ENCODE measurements at places on chromosomes 16 and 17.

GRCh38 chr16:75247249-75247648 is 4.2 kb downstream of the BCAR1 start:
- DNase-seq = no peak

DNA sequence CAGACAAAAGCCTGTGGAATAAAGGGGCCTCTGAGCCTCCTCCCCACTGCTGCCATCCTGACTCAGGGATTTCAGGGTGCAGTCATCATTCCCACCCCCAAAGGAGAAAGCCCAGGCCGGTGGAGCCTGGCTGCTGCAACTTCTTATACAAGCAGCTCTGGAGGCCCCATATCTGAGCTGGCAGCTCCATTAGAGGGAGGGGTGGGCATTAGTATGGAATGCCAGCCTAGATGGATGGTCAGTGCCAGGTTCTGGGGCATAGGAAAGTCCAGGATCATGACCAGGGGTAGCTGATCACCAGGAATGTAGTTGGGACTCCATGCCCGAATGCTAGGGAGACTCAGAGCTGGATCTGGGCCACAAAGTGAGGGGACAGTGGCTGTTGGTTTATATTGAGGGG is 581.0 kb downstream of the KCNJ18 start:
- no peak for DNase-seq

DNA sequence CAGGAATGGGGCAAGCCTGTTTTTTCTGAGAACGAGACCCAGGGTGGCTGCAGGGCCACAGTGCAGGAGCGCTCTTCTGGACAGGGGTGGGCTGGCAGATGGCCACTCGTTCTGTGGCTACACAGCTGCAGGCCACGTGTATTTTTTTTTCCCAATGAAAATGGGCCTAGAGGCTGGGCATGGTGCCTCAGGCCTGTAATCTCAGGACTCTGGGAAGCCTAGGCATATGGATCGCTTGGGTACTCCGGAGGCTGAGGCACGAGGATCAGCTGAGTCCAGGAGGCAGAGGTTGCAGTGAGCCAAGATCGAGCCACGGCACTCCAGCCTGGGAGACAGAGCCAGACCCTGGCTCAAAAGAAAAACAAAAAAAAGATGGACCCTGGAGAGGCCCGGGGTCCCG is 6.8 kb downstream of the UNKL start:
- no peak for DNase-seq

DNA sequence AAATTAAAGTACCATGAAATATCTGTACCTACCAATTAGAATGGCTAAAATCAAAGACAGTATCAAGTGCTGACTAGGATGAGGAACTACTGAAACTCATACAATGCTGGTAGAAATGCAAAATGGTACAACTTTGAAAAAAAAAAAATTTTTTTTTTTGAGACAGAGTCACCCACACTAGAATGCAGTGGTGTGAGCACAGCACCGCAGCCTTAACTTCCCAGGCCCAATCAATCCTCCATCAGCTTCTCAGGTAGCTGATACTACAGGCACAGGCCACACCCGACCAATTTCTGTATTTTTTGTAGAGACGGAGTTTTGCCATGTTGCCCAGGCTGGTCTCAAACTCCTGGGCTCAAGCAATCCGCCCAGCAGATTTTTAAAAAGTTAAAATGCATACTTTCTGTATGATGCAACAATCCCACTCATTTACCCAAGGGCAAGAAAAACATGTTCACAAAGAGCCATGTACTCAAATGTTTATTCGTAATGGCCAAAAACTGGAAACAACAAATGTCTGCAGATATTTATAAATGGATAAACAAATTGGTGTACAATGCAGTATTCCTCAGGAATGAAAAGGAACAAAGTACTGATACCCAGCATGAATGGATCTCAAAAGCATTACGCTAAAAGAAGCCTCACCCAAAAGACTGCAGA is 8.7 kb downstream of the SMURF2 start:
- no peak for DNase-seq

DNA sequence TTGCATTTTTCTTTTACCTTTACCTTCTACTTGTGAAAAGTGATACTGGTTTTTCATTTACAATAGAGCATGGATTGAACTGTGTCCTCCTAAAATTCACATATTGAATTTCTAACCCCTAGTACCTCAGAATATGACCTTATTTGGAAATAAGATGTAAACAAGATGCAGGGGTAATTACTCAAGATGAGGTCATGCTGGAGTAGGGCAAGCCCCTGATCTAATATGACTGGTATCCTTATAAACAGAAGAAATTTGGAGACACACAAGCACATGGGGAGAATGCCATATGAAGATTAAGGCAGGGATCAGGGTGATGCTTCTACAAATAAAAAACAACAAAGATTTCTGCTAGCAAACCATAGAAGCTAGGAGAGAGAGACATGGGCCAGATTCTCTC is 12.2 kb downstream of the MYH13 start:
- DNase-seq = no peak

DNA sequence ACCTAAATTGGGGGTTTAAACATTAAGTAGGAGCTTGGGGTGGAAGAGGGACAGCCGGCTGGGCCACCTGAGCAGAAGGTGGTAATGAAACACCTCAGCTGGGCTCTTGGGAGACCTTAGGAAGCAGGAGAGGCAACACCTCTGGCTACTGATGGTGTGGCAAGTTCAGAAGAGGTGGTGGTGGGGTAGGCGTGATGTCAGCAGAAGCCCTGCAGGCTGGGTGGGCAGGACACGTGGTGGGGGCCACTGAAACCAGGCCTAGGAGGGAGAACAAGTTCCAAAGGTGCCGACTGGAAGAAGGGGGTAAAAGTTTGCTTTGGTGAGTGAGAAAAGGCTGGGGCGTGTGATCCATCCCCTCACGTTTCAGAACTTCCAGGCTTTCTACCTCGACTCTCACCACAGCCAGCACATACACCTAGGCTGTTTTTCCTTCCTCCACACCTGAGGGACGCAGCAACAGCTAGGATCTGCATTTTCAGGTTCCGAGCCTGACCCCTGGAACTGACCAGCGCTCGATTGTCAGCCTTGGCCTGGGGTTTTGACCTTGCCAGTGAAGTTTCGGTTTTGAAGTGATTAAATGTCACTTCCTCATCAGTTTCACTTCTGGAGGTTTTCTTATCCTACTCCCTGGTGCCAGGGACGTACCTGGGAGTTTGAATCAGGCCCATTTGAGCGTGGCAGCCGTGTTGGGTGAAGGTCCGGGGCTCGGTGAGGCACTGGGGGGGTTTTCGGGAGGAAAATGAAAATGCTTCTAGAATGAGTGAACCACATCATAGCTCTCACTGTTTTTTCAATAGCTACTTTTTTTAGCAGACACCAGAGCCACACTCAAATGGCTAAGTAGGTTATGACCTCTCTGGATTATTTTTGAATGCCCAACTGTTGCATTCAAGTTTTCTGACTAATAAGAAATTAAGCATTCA is 10.0 kb downstream of the SNN start:
- DNase-seq = no peak

DNA sequence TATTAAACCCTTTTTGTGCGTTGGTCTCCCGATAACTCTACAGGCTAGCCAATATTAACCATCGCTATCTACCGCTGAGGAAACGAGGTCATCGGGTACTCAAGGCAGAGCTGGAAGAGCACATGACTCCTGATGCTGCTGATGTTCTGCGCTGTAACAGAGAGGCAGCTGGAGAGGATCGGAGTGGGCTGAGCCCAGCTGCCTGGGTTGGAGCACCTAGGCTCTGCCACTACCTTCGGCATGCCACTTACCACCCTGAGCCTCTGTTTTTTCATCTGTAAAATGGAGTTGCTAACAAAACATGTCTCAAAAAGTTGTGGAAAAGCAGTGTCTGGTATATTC is 432 bp upstream of the SLC46A1 start:
- no peak for DNase-seq

DNA sequence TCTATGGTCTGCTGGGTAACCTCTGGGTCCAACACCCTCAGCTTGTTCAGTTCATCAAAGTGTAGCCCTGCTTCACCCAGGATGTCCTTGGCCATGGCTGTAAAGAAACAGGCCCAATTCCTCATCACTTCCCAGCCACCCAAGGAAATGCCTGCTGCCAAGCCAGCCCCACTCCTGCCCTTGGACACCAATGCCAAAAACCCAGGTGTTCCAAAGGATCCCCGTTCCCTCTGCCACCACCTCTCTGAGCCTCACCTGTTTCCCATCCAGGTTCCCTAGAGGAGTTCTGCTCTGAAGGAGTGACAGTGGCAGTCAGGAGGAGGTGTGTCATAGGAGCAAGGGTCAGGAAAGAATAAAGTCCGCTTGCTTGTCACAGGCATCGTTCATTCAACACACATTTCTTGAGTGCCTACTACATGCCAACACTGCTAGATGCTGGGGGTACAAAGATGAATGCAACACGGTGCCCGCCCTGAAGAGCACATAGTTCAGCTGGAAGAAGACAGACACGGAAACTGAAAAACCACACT is 3.3 kb downstream of the IFT20 start:
- DNase-seq = no peak

DNA sequence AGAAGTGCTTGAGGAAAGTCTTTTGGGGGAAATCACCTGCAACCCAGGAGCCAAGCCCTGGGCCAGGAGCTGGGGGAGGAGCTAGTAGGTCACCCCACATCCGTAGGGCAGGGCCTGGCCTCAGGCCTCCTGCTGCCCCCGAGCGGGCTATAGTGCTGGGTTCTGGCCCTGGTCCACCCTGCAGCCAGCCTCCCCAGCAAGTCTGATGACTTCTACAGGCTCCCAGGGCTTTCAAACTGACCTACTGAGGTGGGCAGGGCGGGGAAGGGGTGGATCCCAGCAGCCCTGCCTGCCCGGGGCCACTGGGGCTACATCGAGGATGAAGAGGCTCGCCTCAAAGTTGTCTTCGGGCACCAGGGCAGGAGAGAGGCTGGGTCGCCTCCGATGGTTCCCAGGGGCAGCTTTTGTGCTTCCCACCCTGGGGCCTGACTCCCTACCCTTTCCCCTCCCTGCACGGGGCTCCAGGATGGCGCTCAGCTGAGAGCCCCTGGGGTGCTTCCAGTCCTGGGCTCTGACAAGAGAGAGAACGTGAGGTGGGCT is 5.0 kb downstream of the CENPX start:
- DNase-seq = no peak

DNA sequence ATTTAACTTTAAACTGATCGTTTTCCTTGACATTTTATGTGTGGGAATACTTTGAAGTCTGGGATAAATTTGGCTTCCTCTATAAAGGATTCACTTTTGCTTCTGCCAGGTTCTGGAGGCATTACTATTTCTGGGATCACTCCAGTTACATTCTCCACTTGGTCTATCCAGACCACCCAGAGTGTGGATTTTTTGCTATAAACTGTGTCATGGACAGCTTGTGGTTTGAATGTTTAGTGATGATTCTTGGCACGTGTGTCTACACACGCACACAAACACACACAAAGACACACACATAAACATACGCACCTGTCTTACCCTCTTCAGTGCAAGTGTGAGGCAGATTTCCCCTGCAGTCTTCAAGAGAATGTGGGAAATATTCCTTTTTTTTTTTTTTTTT is 27.4 kb upstream of the MSI2 start:
- DNase-seq = no peak

- no peak for DNase-seq
Measured at GRCh38 chr17:73888862-73889261, 244.6 kb upstream of the SDK2 start.

GRCh38 chr16:24552705-24553246 is 13.4 kb downstream of the RBBP6 start:
- DNase-seq = no peak

DNA sequence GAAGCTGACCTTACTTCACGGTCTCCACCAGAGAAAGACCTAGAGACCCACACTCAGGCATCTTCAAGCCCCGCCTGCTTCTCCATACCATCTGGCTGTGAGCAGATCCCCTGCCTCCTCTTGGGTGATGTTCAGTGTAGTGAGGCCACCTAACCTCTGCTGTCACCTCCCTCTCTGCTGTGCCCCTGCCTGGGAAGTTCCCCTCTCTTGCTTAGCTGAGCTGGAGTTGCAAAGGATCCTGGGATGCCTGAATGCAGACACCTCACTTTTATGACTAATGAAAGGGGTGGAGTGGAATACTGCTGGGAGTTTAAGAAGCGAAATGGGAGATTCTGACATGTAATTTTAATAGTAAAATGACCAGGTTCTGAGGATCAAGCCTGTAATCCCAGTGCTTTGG is 5.8 kb downstream of the IRX3 start:
- DNase-seq = no peak

DNA sequence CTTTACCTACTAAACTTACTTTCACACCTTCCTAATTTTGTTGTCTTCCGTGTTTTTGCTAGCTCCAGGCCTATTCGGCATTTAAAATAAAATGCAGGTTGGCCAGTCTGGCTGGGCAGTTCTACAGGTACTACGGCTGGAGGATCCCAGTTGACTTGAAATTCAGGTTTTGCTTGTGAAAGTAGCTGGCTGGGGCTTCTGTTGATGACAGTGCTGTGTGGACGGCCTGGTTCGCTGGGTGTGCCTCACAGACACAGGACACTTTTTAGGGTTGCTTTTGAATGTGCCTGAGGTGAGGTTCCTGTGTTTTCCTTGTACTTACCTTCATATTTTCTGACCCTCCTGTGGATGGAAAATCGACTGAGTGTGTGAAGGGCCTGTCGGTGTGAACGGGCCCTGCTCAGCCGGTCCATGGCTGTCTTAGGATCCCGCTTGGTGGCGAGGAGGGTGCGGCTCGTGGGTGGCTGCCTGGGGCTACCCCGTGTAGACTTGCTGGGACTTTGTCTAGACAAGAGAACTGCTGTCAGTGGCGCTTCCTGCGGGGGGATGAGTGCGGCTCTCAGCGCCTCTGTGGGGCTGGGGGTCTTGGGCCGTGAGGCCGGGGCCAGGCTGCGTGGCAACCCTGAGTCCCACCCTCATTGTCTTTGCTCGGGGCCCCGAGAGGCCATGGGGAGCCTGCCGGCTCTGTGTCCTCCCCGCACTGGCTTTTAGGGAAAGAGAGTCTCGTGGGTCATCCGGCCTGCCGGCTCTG is 18.7 kb upstream of the ZNF750 start:
- no peak for DNase-seq

- DNase-seq = no peak
Measured at GRCh38 chr16:70730031-70730430, 44.2 kb upstream of the MTSS2 start.

- DNase-seq = no peak
Measured at GRCh38 chr17:66807182-66807581, 27.7 kb upstream of the CACNG5 start.

GRCh38 chr16:56986361-56986760 is 3.0 kb upstream of the NLRC5 start:
- DNase-seq = no peak

- no peak for DNase-seq
Measured at GRCh38 chr17:30426292-30426691, 47.6 kb downstream of the CPD start.

GRCh38 chr16:4803898-4804762 is 1.7 kb upstream of the ROGDI start:
- DNase-seq = no peak

Measured in stimulated activated CD4-positive, alpha-beta T cell treated with anti-CD3 and anti-CD28 coated beads, Interleukin-15, amount 100 ng/mL, for 48 hours (primary cell).